ENCODE measurements at places on chromosomes 13 and 19.

DNA sequence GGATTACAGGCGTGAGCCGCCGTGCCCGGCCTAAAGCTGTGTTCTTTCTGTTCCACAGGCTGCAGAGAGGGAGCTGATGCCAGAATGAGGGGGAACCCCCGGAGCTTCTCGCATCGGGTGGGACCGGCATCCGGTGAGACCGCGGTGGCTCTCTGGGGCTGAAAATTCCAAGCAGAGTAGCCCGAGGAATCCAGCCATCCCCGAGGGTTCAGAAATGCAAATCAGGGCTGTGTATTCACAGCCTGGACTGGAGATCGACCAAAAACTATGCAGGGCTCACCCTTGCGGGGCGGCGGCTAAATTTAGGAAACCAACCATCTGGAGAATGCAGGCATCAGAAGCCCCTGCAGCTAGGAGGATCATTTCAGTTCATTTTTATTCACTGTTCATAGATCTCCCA is 99.2 kb downstream of the GNG7 start:
- no peak for DNase-seq
- H3K27ac ChIP-seq = peak overlapping the region; percentile 71
- H3K36me3 ChIP-seq = no peaks in the 10 kb centered on the region
- H3K4me1 ChIP-seq = peaks cover 19% of the 10 kb centered on the region
- no peaks in the 10 kb centered on the region for H3K27me3 ChIP-seq

GRCh38 chr13:41938918-41939317 is 22.0 kb downstream of the VWA8 start:
- DNase-seq = no peak
- no peak overlapping the region for H3K4me3 ChIP-seq
- no peaks in the 10 kb centered on the region for H3K4me1 ChIP-seq
- no peaks in the 10 kb centered on the region for H3K27me3 ChIP-seq

DNA sequence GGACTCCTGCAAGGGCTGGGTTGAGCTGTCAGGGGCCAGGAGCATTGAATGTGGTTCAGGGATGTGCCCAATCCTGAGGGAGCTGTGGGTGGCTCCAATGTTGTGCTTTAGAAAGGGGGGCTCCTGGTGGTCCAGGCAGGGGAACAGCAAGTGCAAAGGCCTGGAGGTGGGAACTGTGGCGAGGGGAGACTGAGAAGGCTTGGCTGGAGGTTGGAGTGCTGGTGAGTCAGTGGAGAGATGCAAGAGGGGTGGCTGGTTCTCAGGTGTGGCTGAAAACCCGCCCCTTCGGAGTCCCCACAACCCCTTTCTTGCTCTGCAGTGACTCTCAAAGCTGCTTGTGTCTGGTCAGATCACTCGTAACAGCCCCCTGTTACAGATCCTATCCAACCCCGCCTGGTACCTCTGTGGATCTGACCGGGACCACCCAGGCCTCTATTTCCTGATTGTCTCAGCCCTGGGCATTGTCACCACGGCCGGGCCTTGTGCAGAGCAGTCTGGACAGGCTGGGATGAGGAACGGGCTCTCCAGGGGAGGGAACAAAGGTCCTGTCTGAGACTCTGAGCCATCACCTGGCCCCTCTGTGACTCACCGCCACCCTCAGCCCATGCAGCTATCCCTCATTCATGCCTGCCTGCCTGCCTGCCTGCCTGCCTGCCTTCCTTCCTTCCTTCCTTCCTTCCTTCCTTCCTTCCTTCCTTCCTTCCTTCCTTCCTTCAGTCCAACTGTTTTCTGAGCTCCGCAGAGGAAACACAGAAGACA is 1.4 kb upstream of the KCNN1 start:
- no peak for DNase-seq
- no peak overlapping the region for H3K27ac ChIP-seq
- no peaks in the 10 kb centered on the region for H3K4me1 ChIP-seq

DNA sequence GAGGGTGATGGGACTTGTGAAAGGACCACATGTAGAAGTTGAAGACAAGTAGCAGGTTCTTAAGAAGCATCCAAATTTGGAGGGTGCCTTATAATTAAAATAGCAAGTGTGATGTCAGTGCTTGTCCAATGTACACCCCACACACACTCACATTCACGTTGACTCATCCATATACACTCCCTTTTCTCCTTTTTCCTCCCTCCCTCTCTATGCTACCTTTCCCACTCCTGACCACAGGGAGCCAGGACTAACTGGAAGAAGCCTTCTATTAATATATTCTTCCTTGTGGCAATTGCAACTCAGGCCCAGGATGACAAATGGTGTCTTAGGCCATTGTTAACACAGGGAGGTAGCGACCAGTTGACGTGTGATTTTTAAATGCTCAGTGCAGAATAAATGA is 16.3 kb upstream of the GPR183 start:
- H3K27ac ChIP-seq = no peak overlapping the region
- DNase-seq = no peak
- peaks cover 19% of the 10 kb centered on the region for H3K4me1 ChIP-seq
- peaks cover 4% of the 10 kb centered on the region for H3K36me3 ChIP-seq
- H3K4me3 ChIP-seq = no peak overlapping the region
- no peaks in the 10 kb centered on the region for H3K27me3 ChIP-seq

DNA sequence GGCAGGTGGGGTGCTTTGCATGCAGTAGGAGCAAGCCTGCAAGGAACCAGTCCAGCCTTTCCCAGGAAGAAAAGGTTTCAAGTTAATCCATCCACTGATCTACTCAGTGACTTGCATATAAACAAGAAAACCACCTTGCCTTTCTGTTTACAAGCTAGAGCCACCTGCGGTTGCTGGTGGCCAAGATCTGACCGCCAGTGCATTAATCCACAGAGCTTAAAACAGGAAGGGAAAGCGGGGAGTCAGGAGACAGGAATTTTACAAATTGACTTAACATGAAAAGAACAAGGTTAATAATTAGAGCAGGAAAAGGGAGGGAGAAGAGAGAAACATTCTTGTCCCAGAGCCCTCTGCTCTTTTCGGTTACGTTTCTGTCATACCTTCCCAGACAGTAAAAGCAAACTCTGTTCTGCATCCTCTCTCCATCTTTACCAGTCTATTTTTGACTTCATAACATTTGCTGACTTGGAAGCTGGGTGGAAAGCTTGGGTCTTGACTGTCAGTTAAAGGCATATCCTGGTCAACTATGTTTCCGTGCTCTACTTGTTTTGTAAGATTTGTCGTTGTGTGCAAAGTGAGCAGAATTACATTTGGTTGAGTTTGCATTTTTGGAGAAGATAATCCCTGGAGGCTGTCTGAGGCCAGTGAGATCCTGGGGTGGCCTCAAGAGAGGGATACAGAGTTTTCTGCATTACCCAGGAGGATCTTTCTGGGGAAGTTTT is 760.6 kb downstream of the EFNB2 start:
- no peak overlapping the region for H3K4me3 ChIP-seq
- H3K27me3 ChIP-seq = no peaks in the 10 kb centered on the region
- H3K36me3 ChIP-seq = no peaks in the 10 kb centered on the region
- no peak overlapping the region for H3K27ac ChIP-seq

DNA sequence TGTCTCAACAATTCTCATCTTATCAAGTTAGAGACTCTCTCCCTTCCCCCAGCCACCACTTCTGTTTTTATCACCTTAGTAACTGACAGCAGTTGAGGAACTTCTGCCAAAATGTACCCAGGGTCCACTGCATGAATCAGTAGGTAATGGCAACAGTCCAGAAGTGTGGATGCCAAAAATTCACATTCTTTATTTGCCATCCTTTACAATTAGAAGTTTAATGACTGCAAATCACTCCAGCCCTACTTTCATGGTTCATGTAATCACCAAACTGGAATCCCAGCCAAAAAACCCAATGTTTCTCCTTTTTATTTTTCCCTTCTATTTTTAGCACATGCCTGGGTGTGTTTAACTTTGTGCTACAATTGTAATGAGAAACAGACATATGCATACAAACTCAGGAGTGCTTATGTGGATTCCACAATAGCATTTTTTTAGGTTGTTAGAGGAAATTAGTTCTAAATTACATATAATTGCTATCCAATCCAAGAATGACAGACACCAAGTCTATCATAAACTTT is 243.5 kb downstream of the RGCC start:
- H3K4me3 ChIP-seq = no peak overlapping the region
- no peaks in the 10 kb centered on the region for H3K27me3 ChIP-seq
- H3K27ac ChIP-seq = no peak overlapping the region
- peaks cover 20% of the 10 kb centered on the region for H3K4me1 ChIP-seq
- DNase-seq = no peak
- H3K36me3 ChIP-seq = no peaks in the 10 kb centered on the region

GRCh38 chr13:114048443-114048842 is 74.6 kb upstream of the C13orf46 start:
- H3K36me3 ChIP-seq = no peaks in the 10 kb centered on the region
- H3K27me3 ChIP-seq = no peaks in the 10 kb centered on the region
- peaks cover 6% of the 10 kb centered on the region for H3K4me1 ChIP-seq

DNA sequence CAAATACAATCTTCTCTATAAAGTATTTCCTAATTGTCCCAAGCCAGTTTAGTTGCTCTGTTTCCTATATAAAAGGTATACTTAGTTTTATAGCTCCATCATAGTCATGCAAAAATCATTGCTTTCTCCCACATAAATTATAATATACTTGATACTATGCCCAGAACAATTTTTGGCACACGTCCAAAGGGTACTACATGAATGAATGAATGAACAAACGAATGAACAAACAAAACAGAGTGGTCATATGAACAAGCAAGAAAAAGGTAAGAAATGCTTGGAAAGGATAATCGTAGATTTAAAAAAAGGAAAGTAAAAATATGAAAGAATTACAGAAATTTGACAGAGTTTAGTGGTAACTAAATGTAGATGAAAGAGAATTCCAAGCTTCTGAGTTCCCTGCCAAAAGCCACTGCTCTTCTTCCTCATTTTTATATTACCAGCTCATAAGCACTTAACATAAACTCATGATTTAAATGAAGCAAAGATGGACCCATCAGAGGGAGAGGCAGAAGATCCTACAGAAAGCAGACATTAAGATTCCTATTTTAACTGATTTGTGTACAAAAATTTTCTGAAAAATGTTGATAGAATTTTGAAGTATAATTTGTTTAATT is 123.2 kb downstream of the ENOX1 start:
- H3K36me3 ChIP-seq = no peaks in the 10 kb centered on the region
- no peaks in the 10 kb centered on the region for H3K27me3 ChIP-seq
- no peaks in the 10 kb centered on the region for H3K4me1 ChIP-seq
- DNase-seq = no peak
- no peak overlapping the region for H3K27ac ChIP-seq

GRCh38 chr19:55467236-55468053 is 2.9 kb upstream of the C19orf85 start:
- H3K27me3 ChIP-seq = no peaks in the 10 kb centered on the region
- no peaks in the 10 kb centered on the region for H3K36me3 ChIP-seq
- no peak overlapping the region for H3K27ac ChIP-seq

DNA sequence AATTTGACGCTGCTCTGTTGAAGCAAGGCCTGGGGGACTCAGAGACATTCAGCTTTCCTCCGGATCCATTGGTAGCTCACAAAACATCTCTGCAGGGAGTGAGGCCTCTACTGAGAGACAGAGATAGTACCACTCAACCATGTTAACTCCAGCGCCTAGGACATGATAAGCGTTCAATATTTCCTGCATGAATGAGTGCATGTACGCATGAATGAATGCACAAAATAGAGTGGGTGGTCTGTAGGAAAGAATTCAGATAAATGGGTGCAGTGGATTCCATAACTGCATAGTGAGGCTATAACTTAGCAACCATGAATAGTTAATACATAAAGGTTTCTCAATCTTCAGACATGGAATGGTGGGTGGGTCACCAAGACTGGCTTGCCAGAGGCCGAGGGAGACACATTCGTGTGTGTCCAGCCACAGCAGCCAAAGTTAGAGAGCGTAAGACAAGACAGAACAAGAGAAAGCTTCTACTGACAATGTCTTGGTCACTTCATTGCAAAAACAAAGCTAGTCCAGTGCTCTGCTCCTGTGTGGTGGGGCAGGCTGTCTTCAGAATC is 36.3 kb upstream of the RCBTB2 start:
- no peaks in the 10 kb centered on the region for H3K36me3 ChIP-seq
- H3K27ac ChIP-seq = peak overlapping the region; percentile 84
- DNase-seq = no peak
- H3K4me3 ChIP-seq = no peak overlapping the region
- H3K4me1 ChIP-seq = peaks cover 60% of the 10 kb centered on the region

DNA sequence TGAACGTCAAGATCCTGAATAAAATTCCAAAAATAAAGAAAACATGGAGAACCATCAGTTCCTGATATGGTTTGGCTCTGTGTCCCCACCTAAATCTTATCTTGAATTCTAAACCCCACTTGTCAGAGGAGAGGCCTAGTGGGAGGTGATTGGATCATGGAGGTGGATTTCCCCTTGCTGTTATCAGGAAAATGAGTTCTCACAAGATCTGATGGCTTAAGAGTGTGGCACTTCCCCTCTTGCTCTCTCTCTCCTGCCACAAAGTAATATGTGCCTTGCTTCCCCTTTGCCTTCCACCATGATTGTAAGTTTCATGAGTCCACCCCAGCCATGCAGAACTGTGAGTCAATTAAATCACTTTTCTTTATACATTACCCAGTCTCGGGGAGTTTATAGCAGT is 827.4 kb downstream of the GPC5 start:
- DNase-seq = no peak
- no peaks in the 10 kb centered on the region for H3K4me1 ChIP-seq
- no peak overlapping the region for H3K4me3 ChIP-seq
- H3K36me3 ChIP-seq = no peaks in the 10 kb centered on the region
- no peaks in the 10 kb centered on the region for H3K27me3 ChIP-seq
- no peak overlapping the region for H3K27ac ChIP-seq

GRCh38 chr19:49727217-49728030 is 35.7 kb downstream of the TSKS start:
- no peaks in the 10 kb centered on the region for H3K27me3 ChIP-seq
- peak overlapping the region; percentile 65 for H3K27ac ChIP-seq
- no peaks in the 10 kb centered on the region for H3K36me3 ChIP-seq
- no peak for DNase-seq
- no peaks in the 10 kb centered on the region for H3K4me1 ChIP-seq
- no peak overlapping the region for H3K4me3 ChIP-seq

- H3K27me3 ChIP-seq = no peaks in the 10 kb centered on the region
- H3K4me3 ChIP-seq = no peak overlapping the region
- H3K27ac ChIP-seq = no peak overlapping the region
- no peaks in the 10 kb centered on the region for H3K36me3 ChIP-seq
Observed at GRCh38 chr19:34808566-34808965, 35.6 kb upstream of the ZNF599 start.

DNA sequence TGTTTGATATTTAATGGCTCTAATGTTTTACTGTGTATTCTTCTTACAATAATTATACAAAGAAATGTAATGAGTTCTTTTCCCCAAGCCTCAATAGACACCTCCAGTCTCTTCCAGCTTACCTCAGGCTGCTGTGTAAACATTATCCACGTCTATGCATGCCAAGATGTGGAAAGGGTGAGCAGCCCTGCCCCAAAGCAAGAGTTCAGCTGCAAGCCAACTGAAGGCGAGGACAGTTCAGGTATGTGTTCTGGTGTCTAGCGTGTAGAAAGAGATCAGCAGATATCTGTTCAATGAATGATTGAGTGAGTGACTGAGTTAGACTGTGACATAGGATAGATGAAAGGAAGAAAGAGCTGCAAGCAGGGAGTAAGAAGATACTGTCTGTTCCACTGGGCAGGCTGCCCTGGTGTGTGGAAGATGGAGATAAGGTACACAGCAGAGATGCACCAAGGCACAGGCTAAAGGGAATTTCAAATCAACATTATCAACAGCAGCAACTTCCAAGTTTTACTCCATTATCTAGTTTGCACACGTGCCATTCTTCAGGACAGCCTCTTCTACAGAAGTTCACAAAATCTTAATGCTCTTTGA is 66.0 kb downstream of the LATS2 start:
- no peak overlapping the region for H3K27ac ChIP-seq
- peaks cover 5% of the 10 kb centered on the region for H3K4me1 ChIP-seq
- no peaks in the 10 kb centered on the region for H3K27me3 ChIP-seq
- peaks cover 32% of the 10 kb centered on the region for H3K36me3 ChIP-seq
- DNase-seq = no peak

All from upper lobe of right lung (tissue), 1 donor.